ENCODE measurements at places on chromosomes 7 and 10. TPM values are rescaled to one million over a fixed set of nuclear protein-coding genes. Genes with fewer than 3 reads are reported as not detected.

Gene OPN1SW
- total RNA-seq = not detected

DNA sequence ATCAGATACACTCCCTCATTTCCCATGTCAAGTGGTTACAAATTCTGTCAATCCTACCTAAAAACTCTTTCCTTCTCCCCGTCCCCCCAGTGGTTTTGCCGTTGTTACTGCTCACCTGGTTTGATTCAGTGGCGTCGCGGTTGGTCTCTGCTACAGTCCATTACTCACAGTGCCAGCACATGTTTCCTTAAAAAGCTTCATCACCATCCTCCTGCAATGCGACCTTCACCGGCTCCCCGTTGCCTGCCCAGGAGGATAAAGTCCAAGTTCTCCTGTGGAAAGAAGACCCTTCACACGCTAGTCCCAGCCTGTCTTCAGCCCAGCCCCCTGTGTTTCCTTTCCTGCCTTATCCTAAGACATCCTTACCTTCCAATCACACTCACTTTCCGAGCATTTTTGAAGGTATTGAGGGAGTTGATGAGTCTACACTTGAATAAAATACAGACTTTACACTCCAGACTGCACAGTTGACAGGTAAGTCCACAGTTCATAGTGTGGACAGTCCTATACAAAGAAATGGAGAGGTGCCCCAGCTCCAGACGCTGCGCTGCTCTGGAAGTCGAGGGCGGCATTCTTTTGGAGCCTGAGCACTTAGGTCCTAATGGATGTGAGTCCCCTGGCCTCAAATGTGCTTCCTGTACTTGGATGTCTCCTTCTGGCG lies 3.4 kb upstream of the LARP4B start:
- DNase-seq = no peak
- peaks cover 4% of the 10 kb centered on the region for H3K27me3 ChIP-seq
- peak overlapping the region; percentile 78 for H3K27ac ChIP-seq
- H3K36me3 ChIP-seq = no peaks in the 10 kb centered on the region
- peaks cover 7% of the 10 kb centered on the region for H3K4me1 ChIP-seq
- no peak overlapping the region for H3K4me3 ChIP-seq

DNA sequence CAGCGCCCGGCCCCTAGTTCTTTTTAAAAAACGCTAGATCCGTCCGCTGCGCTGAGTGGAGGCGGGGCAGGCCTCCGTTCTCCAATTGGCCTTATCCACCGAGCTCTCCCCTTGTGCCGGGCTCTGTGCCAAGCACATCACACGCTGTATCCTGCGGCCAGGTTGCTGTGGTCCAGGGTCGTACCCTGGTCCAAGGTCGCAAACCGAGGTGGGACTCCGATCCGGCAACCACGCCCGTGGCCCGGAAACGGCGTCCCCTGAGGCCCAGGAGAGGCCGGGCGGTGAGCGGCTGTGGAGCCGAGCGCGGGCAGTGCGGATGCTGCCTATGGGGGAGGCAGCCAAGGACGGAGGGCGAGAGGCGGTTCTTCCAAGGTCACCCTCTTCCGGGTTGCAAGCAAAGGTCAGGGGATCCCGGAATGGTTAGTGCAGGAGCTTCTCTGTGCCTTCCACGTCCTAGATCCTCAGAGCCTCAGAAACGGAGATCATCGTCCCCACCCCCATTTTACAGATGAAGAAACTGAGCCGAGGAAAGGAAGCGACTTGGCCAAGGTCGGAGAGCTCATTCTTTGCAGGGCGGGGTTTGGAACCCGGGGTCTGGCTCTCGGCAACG lies 72.4 kb upstream of the LRRC4 start:
- no peak for DNase-seq
- no peaks in the 10 kb centered on the region for H3K36me3 ChIP-seq
- H3K27me3 ChIP-seq = peaks cover 53% of the 10 kb centered on the region
- peaks cover 15% of the 10 kb centered on the region for H3K4me1 ChIP-seq
- H3K4me3 ChIP-seq = peak overlapping the region; percentile 59

GRCh38 chr10:79189853-79190435 lies 121.2 kb downstream of the ZMIZ1 start:
- no peak overlapping the region for H3K27ac ChIP-seq
- H3K4me1 ChIP-seq = peaks cover 34% of the 10 kb centered on the region
- no peaks in the 10 kb centered on the region for H3K27me3 ChIP-seq
- H3K36me3 ChIP-seq = no peaks in the 10 kb centered on the region
- no peak overlapping the region for H3K4me3 ChIP-seq
- DNase-seq = no peak

Data from WTC11 (cell line).